ENCODE measurements at places on chromosomes 12 and 14.

- DNase-seq: no peak
These were observed 776.8 kb downstream of the NRXN3 start for GRCh38 chr14:78946949-78947348.

DNA sequence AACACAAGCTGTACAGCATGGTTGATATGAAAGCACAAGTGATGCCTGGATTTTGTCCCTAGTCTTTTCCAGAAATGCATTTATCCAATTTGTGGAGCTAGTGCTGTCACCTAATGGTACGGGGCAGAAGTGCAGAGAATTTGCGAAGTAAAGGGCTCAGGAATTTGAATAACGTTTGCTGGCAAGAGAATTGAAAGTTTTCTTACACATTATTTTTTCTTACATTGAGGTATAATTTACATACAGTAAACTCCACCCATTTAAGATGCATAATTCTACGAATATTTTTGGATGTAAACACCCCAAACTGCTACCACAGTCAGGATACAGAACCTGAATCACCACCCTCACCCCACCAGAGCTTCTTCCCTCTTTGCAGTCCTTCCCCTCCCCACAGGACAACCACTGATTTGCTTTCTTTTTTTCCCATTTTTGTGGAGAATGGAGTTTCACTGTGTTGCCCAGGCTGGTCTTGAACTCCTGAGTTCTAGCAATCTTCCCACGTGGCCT is 3.5 kb downstream of the AICDA start:
- no peak for DNase-seq

DNA sequence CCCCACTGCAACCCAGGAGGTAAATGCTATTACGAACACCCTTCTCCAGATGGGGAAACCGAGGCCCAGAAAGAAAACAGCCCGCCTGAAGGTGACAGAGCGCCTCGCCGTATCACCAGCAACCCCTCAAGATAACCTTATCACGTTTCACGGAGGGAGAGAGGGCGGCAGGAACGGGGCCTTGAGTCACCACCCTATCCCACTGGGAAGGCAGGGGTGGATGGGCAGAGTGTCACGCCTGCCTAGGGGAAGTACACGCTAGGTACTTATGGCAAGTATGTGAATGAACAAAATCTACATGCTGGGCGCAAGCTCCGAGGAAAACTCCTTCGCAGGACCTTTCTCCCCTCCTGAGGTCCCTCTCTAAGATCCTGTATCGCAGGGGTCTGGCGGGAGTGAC is 17.8 kb downstream of the NCOR2 start:
- no peak for DNase-seq

DNA sequence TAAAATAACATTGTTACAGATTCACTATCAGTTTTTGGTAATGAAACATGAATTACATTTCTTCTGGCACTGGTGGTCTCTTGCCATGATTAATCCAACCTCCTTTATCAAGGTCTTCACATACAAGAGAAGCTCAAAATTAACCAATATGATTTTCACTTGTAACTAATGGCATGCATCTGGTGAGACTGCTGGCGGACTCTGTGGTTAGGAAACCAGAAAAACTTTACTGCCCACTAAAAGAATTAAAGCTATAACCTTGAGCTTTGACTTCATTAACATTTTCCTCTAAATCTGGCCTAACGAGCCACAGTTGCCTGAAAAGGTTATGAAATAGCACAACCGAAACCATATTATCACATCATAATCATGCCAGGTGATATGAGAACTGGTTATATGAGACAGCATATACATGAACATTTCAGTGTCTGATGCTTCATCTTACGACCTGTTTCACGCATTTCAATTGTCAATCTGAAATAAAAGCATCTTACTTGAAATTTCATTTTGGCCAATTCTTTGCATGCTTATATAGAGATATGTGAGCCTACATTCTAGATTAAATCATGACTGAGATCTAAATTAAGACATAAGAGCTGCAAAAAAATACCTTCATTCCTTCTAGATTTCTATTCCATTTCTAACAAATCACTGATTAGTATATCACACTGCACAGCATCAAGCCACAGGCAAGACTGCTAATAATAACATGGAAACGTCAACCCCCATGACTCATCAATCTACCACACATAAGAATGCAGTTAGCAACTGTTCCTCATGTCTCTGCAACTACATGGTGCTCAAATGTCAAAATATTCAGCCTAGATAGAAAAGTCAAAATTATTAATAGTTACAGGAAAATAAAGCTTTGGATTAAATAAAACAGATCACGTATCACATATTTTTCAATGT is 89.3 kb downstream of the OSBPL8 start:
- DNase-seq: no peak

- DNase-seq: no peak
These were observed 390.7 kb downstream of the C12orf75 start for GRCh38 chr12:105721051-105721825.

- no peak for DNase-seq
These were observed 1.9 kb downstream of the FBRSL1 start for GRCh38 chr12:132491761-132492378.

GRCh38 chr12:62717643-62718042 is 217.3 kb downstream of the PPM1H start:
- no peak for DNase-seq

GRCh38 chr14:105760691-105761344 is 234.4 kb downstream of the TMEM121 start:
- DNase-seq: no peak

GRCh38 chr14:98112194-98112780 is 1159.7 kb downstream of the BCL11B start:
- no peak for DNase-seq
